ENCODE measurements at places on chromosomes 2 and 18.

GRCh38 chr2:95330794-95331338, 33.7 kb downstream of the KCNIP3 start:
- peak; percentile 2 for DNase-seq

- no peak for DNase-seq
Observed at GRCh38 chr2:158781353-158781961, 13.7 kb upstream of the DAPL1 start.

DNA sequence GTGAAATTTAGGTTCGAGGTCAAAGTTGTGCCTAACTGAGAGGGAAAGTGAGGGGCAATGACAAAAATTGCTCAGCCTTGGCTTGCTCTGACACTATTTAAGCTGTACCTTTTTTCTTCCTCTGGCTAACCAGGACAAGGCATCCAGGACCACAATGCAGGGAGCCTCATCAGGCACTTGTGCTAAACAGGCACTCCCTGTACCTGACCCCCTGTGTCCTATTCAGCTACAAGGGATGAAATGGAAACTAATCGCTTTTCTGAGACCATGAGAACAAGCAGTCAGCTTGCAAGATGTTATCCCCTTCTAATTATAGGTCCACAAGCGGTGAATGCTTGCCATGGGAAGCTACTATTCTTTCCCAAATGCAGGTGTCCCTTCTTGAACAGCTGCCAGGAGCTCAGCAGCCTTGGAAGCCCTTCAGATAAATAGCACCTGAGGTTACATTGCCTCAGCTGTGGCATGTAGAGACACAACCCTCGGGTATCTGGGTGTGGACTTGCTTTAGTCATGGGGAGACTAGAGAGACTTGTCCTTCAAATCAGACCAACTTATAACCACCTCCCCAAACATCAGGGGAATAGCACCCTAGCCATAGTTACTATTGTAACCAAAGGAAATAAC, 19.1 kb upstream of the ITGA6 start:
- no peak for DNase-seq

- no peak for DNase-seq
Observed at GRCh38 chr2:47402555-47402804, 476 bp upstream of the MSH2 start.
